Globus pallidus (tissue), 1 donor: ENCODE measurements at places on chromosomes 12 and 14.

DNA sequence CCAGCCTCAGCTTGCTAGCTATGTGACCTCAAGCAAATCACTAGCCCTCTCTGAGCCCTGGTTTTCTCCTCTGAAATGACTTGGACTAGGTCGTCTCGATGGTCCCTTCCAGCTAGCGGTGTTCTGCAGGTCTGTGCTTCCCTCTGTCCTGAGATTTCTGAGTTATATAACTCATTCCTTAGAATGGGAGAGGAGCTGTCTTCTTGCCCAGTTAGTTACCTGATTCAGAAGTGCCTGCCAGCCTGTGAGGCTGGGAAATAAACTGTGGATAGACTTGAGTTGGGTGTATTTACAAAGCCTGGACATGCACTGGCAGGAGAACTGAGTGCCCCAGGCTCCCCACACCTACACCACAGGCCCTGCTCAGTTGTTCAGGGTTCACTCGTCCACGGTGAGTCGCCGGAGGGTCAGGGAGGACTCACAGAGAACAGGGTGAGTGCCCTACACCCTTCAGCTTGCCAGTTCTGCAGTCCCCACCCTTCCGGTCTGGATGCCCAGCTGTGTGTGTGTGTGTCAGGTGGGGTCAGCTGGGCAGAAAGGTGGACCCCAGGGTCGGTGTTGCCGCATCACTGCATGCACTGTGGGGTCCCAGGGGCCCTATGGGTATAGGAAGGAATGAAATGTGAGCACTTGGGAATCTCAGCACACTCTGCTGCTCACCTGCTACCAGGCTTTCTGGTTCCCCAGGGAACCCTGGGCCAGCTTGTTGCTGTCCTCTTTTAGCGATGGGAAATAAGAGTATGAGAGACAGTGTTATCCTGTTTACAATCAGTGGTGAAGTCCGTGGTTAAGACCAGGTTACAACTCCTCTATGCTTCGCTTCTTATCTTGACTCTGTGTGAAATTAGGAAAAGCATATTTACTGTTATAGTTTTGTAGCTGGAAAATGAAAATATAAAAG lies 348.2 kb downstream of the DPF3 start:
- no peak for DNase-seq

- no peak for DNase-seq
Observed at GRCh38 chr12:10750385-10750727, 27.2 kb upstream of the YBX3 start.

DNA sequence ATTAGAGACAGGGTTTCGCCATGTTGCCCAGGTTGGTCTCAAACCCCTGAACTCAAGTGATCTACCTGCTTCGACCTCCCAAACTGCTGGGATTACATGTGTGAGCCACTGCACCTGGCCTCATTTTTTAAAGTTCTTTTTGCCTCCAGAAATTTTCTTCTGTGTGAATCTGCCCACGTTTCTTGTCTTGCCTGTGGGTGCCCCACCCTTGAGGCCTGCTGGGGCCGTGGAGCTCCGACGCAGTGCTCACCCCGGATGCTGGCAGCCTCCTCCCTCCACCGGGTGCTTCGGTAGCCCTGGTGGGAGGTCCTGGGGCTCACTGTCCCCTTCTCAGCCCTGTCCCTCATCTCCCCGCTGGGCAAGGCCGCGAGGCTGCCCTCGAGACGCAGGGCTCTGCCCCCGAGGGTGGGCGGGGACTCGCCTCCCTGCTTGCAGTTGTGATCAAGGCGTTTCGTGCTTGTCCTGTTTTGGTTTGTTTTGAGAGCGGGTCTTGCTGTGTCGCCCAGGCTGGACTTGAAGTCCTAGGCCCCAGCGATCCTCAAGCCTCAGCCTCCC lies 19.5 kb upstream of the CRIP2 start:
- DNase-seq = no peak

DNA sequence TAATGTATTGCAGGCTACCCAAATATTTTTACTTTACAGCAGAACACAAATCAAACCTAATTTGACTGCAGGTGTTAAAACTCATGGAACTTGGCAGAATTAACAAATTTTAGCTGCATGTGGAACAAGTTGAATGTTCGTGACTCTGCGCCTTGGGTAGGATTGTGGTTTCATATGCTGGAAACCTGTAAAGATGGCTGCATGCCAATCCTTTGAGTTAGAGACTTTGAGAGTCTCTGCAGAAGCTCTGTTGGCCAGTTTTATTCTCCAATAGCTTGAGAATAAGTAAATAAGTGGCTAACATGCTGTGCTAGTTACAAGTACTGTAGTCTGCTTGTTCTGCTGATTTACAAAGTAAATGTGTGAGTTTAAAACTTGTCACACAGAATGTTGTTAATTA lies 77.8 kb downstream of the PDE6H start:
- DNase-seq = no peak

DNA sequence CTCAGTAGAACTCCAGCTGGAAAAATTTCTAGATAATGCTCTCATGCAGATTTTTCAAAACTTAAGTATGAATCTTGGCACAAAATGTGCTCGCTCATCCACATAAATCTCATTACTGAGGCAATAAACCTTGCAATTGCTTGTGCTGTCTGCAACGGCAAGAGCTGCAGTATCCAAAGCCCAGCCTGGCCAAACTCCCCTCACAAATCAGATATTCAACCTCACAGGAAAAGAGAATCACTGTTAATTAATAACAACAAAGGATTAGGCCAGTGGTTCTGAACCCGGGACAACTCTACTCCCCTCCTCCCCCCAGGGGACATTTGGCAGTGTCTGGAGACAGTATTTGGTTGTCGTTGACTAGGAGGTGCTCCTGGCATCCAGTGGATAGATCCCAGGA lies 19.2 kb upstream of the CORO1C start:
- DNase-seq = no peak

DNA sequence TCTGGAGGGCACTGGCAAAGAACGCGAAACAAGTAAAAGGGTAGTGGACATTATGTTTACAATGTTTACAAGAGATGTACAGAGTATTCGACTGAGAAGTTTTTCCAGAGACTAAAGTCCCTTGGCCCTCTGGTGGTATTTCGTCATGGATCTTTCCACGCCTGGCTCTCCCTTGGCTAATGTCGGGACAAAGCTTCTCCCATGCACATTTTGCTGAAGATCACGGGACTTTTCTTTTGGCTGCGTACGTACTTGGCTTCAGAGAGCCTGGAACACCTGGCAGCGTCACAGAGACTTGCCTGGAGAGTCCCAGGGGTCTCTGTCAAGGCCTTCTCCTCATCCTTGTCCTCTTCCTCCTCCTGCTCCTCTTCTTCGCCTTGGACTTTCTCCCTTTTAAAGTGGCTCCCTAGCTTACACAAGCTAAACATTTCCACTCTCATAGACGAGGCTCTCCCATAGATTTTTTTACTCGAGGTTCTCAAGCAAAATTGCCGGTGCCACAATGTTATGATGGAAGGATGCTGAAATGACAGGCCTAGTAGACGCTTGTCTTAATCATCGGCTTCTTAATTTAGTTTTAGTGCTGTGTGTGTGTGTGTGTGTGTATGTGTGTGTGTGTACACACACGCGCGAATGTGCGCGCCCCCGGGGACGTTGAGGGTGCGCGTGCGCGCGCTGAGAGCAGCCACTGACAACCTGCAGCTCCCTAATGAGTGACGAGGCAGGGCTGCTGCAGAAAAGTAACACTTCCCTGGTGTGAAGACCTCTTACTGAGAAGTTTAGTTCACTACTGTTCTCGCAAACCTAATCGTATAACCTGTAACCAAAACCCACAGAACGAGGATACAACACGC lies 4.9 kb upstream of the FOXG1 start:
- no peak for DNase-seq

GRCh38 chr14:103889313-103890051 lies 38.8 kb upstream of the TDRD9 start:
- no peak for DNase-seq

GRCh38 chr12:111943929-111944328 lies 69.0 kb downstream of the TMEM116 start:
- no peak for DNase-seq

DNA sequence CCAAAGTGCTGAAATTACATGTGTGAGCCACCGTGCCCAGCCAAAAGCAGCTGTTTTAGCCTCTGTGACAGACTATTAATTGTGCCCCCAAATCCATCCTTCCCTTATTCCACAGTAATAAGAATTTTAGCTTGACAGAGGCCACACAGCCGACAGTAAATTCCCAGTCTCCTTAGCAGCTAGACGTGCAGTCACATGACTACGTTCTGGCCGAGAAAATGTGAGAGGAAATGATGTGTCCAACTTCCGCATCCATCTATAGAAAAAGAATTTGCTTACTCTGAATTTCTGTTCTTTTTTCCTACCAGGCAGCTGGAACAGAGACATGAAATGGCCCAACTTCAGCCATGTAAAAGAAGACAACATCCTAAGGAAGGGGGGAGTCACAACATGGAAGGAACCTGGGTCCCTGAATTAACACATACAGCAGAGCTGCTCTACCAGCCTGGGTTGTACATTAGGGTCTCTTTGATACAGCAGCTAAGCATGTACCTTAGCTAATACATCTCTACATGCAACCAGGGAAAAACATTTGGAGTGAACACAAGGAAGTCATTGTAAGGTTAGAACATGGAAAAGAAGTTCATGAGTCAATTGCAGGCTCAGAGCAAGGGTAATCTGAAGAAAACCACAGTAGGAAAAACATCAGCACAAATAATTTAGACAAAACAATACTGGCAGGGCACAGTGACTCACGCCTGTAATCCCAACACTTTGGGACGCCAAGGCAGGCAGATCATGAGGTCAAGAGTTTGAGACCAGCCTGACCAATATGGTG lies 35.5 kb downstream of the CIT start:
- no peak for DNase-seq

- no peak for DNase-seq
Observed at GRCh38 chr14:104917993-104918392, 6.7 kb upstream of the PLD4 start.

DNA sequence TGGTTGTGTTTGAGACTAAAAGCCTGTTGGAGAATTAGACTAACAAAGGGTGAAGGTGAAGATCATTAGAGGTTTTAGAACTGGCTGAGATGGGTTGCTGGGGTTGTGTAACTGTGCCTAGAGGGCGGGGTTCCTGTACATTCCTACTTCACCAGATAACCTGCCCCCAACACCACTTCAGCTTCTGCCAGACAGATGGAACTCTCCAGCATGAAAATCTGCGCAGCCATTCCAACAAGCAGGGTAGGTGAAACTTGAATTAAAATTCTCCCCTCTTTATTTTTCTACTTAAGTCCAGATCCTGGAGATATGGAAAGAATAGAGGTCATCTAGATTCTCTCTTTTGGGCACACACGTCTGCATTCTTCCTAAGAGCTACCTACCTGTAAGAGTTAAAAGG lies 6.0 kb downstream of the FOXG1 start:
- DNase-seq = no peak

GRCh38 chr14:76514213-76514998 lies 138.5 kb downstream of the ESRRB start:
- DNase-seq = peak; percentile 5

GRCh38 chr14:22650960-22651521 lies 6.9 kb upstream of the OR6J1 start:
- DNase-seq = no peak

DNA sequence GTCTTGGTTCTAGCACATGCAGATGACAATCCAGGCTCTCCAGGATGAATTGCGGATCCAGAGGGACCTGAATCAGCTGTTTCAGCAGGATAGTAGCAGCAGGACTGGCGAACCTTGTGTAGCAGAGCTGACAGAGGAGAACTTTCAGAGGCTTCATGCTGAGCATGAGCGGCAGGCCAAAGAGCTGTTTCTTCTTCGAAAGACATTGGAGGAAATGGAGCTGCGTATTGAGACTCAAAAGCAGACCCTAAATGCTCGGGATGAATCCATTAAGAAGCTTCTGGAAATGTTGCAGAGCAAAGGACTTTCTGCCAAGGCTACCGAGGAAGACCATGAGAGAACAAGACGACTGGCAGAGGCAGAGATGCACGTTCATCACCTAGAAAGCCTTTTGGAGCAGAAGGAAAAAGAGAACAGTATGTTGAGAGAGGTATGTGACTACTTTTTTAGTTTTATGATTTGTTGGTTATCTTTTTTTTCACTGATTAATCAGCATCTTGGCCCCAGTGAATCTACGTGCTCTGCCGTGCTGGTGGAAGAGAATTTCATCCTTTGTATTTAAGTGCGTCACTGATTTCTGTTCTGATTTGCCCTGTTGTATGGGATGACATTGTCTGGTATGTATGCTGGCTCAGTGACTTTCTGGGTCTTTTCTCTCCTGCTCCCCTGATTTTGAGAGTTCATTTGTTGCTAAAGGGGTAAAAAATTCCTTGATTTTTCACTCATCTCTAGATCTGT lies 92.3 kb downstream of the ERC1 start:
- peak; percentile 35 for DNase-seq

DNA sequence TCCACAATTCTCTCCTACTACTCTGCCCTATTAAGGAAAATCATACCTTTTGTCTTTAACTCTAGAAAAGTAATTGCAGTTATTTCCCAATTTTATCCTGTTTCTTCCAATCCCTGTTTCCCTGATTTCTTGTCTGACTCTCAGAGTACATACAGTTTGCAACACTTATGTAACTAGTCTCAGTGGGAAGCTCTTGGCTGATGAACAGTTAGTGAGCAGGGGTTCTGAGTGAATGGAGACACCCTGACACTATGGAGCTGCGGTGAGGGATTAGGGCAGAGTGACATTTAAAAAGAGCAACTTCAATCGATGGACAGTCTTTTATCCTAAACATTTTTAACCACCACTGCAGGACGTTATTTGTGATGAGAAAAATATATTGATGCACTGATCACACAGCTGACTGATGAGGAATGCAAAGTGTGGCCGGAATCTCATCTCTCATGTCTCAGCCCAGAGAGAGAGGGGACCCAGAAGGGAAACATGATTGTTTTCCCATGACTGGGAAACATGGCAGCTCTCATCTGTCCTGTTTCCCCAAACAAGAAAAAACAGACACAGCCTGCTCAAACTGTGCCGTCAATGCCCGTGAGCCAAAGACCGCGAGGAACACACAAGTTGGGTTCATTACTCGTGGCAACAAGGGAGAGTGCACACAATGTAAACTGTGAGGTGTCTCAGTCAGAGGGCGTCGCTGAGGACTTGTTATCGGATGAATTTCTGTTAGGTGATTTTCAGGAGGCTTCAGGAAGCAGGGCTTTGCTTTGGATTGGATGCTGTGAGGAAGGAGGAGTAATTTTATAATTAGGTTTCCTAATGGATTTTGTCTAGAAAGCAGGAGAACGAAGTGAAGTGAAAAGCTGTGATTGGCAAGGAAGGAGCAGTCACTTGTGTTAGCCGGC lies 5.2 kb upstream of the SLC6A13 start:
- no peak for DNase-seq

- DNase-seq = no peak
Observed at GRCh38 chr14:100293497-100294212, 12.6 kb downstream of the SLC25A29 start.

- no peak for DNase-seq
Observed at GRCh38 chr14:95356245-95356869, 36.6 kb upstream of the CLMN start.
